Lung microvascular endothelial cell (primary cell): ENCODE measurements at places on chromosomes 1 and 21. TPM values are rescaled to one million over a fixed set of nuclear protein-coding genes. Genes with fewer than 3 reads are reported as not detected.

GRCh38 chr1:94973309-94973922 lies 46.5 kb upstream of the CNN3 start:
- DNase-seq = no peak

DNA sequence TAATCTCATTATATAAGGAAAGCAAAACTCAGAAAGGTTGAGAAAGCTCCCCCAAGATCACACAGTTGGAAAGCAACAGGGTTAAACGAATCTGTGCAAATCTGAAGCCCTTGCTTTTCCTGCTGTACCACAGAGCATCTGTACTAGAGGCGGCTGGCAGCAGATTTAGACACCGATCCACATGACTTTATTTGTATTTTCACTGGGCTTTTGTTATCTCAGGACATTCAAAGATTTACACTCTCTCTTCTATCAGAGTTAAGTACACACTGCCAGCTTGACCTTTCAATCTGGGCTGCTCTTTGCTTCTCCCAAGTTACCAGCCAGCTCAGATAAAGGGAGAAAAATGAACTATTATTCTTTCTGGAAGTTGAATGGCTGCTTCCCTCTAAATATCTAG lies 146.6 kb downstream of the FAM78B start:
- DNase-seq = no peak

GRCh38 chr21:21439761-21440160 lies 441.6 kb downstream of the NCAM2 start:
- DNase-seq = no peak

DNA sequence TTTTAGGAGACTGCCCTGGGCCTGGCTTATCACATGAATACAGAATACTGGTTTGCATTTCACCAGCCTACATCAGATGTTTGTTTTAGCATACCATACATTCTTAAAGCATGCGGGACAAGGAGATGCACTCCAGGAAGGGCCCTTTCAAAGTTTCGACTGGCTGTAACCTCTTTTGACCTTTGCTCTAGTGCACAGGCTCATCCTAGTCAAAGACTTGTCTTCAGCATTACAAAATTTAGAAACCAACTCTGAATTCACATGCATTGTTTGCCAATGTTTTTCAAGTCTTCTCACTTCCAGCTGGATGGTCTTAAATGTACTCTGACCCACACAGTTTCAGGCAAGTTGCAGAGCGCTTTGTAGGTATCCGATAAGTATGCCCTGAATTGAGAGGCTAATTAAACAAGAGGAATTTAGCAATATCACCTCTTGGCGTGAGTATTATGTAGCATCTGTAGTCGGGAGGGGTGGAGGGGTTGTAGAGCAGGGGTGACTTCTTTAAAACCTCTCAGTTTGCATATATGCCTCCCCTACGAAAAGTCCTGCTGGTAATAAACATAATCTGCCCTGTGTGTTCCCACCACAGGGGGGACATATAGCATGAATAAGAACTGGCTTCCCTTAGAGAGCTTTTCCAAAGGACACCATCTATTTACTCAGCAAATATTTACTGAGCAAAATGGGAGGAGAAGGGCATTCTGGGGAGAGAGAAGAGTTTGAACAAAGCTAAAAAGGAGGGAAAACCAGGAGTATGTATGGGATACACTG lies 24.4 kb upstream of the AHCYL1 start:
- no peak for DNase-seq

GRCh38 chr1:147892731-147893214 lies 9.8 kb upstream of the GJA8 start:
- peak; percentile 70 for DNase-seq

- peak; percentile 36 for DNase-seq
Observed at GRCh38 chr1:25641931-25642573, 25.5 kb downstream of the MAN1C1 start.

GRCh38 chr1:20371883-20372282 lies 81.2 kb downstream of the VWA5B1 start:
- DNase-seq = no peak

- peak; percentile 11 for DNase-seq
Observed at GRCh38 chr1:203127666-203128430, at the start of gene ADORA1. Gene ADORA1, plus strand, starts transcription at chr1:203127726. Its CDS starts 1,116 bp downstream, at chr1:203128842.

GRCh38 chr1:94922761-94923331 lies 4.1 kb downstream of the CNN3 start:
- DNase-seq = peak; percentile 21

GRCh38 chr1:32817815-32818786 lies 648 bp downstream of the S100PBP start:
- peak; percentile 48 for DNase-seq

DNA sequence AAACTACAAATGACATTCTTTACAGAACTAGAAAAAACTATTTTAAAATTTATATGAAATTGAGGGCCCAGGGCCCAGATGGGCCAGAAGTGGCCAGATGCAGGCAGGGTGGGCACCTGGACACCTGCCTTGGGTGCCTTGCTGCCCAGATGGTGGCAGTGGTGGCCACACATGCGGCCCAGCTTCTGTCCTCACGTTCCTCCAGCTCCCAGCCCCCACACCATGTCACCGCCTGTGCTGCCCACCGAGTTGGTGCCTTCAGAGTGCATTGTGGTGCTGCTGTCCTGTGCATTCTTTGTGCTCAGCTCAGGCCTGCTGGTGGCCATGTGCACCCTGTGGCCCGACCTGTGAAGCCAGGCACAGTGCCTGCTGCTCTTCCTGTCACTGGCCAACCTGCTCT lies 216.8 kb upstream of the CXADR start:
- no peak for DNase-seq

Gene IL22RA1
- total RNA-seq = not detected in 2 replicates

Gene AKR7A3
- total RNA-seq = under 0.01 and 0.22 TPM in 2 replicates

Gene CHAF1B
- 0.60 and 2.2 TPM in 2 replicates for total RNA-seq

Gene SEC16B
- 0.22 and 0.79 TPM in 2 replicates for total RNA-seq

Gene B3GALT5
- not detected in 2 replicates for total RNA-seq

Gene EFNA4
- 13.5 and 15.1 TPM in 2 replicates for total RNA-seq

Gene RHBG
- total RNA-seq = not detected in 2 replicates

Gene TAL1
- 51.0 and 58.1 TPM in 2 replicates for total RNA-seq
